Aorta (tissue), 5 donors: ENCODE measurements at places on chromosomes 16 and 17. TPM values are rescaled to one million over a fixed set of nuclear protein-coding genes. Genes with fewer than 3 reads are reported as not detected.
A peak's percentile ranks its signal among the peaks of the same experiment; 100 is the strongest.

GRCh38 chr17:42913981-42914617 is 13.5 kb downstream of the G6PC1 start:
- H3K36me3 ChIP-seq, result no peaks in the 10 kb centered on the region
- no peaks in the 10 kb centered on the region for H3K4me1 ChIP-seq
- DNase-seq, result no peak
- H3K27ac ChIP-seq, result no peak overlapping the region

Gene TNFSF12
- total RNA-seq, result 61.4 TPM

Gene MAF
- total RNA-seq, result 109 TPM

DNA sequence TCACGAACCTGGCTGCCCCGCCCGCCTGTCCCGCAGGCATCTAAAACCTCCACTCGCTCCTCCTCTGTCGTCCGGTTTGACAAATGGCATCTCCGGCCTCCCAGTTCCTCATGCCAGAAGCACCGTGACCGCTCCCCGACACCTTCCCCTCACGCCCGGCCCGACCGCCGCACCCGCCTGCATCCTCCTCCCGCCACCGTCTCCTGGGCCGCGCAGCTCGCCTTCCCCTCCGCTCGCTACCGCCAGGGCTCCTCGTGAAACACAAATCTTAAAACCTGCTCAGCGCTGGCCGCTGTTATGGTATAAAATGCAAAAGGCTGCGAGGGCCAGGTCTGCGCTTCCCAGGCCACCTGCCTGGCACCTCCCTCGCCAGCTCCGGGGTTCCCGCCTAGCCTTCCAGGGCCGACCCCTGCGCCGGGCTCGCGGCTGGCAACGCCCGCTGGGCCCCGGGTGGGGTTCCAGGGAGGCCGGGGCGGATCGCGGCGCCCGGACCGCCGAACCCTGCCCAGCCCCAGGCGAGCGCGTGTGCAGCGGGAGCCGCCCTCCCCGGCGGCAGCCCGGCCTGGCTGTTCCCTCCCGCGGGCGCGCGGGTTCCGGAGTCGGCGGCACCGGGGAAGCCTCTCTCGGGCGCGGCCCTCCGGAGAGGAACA is 488 bp downstream of the SPSB3 start:
- no peaks in the 10 kb centered on the region for H3K36me3 ChIP-seq
- H3K27me3 ChIP-seq, result no peaks in the 10 kb centered on the region
- H3K4me1 ChIP-seq, result no peaks in the 10 kb centered on the region
- DNase-seq, result peak; percentile 64

- DNase-seq, result peak; percentile 80
- no peak overlapping the region for H3K4me3 ChIP-seq
- no peaks in the 10 kb centered on the region for H3K27me3 ChIP-seq
- no peak overlapping the region for H3K27ac ChIP-seq
- H3K36me3 ChIP-seq, result no peaks in the 10 kb centered on the region
Measured at GRCh38 chr16:67397036-67397801, 3.9 kb upstream of the TPPP3 start.

DNA sequence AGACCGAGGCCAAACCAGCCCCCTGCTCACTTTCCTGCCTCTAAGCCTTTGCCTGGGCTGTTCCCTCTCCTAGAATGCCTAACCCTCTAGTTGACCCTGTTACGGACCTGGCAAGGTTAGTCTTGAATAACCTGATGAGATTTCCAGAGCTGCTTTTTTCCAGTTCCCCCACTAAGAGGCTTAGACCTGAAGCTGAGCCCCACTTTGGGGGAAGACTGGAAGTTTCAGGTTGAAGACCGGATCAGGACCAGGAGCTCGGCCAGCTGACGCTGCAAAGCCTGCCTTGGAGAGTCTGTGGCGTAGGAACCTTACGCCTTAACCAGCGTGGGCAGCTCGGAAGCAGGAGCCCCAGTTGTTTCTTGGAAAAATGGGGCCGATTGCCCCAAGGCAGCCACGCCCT is 129.8 kb downstream of the OR1D5 start:
- no peaks in the 10 kb centered on the region for H3K36me3 ChIP-seq
- H3K27me3 ChIP-seq, result no peaks in the 10 kb centered on the region
- H3K4me3 ChIP-seq, result no peak overlapping the region

GRCh38 chr16:8108991-8109509 is 481.3 kb downstream of the TMEM114 start:
- DNase-seq, result no peak
- no peak overlapping the region for H3K4me3 ChIP-seq
- no peak overlapping the region for H3K27ac ChIP-seq
- no peaks in the 10 kb centered on the region for H3K4me1 ChIP-seq

Gene TIMP2
- total RNA-seq, result 732 TPM

Gene GPR139
- not detected for total RNA-seq

- peaks cover 2% of the 10 kb centered on the region for H3K4me1 ChIP-seq
- no peak for DNase-seq
- H3K27ac ChIP-seq, result no peak overlapping the region
- no peaks in the 10 kb centered on the region for H3K36me3 ChIP-seq
- no peaks in the 10 kb centered on the region for H3K27me3 ChIP-seq
Measured at GRCh38 chr16:54240271-54241129, 46.1 kb downstream of the IRX3 start.

Gene AANAT
- not detected for total RNA-seq

Gene TP53TG3
- not detected for total RNA-seq
